ENCODE measurements at places on chromosomes 2 and 18.
A peak's percentile ranks its signal among the peaks of the same experiment; 100 is the strongest.

DNA sequence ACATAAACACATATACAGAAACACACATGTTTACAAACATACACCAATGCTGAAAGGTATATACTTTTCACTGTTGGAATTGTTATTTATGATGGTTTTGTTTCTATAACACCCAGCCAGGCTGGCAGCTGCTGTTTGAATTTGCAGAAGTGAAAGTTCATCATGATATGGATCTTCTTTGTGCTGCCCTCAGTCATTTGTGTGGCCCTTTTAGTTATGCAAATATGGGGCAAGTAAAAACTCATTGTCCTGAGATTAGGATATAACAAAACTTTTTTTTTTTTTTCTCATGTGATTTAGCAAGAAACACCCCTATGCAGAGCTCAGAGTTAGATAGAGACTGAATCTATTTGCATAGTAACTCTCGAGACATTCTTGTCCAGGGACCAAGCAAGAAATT, 714.1 kb downstream of the KCNJ3 start:
- no peak for DNase-seq

DNA sequence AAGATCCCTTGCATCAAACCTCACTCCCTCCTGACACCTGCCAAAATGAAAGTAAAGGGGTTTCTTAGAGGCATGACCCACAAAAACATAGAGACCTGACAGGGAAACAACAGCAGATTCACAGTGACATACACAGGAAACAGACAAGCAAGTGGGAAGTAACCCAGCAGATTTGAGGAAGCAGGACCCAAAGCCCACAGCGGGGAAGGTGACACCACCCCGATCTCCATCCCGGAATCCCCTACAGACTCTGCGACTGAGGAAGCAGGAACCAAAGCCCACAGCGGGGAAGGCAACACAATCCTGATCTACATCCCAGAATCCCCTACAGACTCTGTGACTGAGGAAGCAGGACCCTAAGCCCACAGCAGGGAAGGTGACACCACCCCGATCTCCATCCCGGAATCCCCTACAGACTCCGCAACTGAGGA, 21.6 kb downstream of the CIB4 start:
- no peak for DNase-seq

- DNase-seq: no peak
These were observed 40.6 kb downstream of the GPD2 start for GRCh38 chr2:156476850-156477206.

DNA sequence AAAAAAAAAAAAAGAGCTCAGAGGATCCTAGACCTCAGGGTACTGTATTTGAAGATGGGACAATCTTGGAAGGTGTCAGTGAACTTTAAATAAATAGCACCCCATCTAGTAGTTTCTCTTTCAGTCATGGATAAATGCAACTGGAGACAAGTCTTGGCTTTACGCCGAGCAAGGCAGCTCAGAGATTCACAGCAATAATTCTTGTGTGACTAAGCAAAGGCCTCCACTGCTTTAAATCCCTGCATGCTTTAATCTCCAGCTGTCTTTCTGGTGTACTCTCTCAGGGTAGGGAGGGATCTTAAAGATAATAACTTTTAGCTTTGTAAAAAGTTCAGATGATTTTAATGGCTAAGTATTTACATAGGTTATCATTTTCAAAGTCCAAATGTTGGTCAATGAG, 36.3 kb downstream of the NRXN1 start:
- no peak for DNase-seq

- no peak for DNase-seq
These were observed 233.2 kb downstream of the CNTNAP5 start for GRCh38 chr2:124258140-124258880.

DNA sequence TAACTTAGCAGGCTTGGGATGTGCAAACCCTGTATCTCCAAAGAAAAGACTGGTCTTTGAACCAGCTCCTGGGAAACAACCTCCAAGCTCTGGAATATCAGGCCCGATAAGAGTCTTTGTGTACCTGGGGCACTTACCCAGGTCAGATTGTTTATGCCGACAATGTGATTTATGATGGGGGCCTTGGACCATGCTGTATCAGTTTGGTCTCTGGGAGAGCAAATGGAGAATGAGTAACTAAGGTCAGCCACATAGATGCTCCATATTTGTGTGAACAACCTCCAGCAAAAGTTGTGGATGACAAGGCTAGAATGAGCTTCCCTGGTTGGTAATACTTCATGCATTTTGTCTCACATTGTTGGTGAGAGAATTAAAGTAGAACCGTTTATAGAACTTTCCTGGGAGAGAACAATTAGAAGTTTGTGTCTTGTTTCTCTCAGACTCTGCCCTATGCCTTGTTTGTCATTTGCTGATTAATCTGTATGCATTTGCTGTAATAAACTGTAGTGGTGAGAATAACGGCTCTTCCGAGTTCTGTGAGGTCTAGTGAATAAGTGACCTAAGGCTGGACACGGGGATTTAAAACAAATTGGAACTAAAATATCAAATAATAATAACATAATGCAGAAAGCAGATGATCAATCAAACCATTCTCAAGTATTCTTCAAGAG, 259.1 kb downstream of the XIRP2 start:
- DNase-seq: no peak

DNA sequence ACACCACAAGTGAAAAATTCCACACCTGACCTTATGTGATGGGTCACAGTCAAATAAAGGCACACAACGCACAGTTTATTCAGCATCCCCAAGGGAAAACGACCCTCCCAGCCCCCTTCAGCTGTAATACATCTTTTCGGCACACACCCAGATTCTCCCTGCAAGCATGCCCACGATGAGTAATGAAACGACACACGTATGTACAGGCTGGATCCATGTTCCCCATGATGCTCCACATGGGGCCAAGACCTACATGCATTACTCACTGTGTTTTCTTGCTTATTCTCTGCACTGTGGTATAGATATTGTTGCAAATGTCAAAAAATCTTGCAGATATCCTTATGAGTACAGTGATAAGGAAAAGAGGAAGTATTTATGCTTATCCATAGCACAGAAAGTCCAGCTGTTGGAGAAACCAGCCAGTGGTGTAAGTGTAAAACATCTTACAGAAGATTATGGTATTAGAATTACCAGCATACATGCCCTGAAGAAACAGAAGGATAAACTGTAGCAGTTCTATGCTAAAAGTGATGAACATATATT, 32.5 kb upstream of the SGPP2 start:
- no peak for DNase-seq

GRCh38 chr2:23592898-23593751, 208.1 kb downstream of the KLHL29 start:
- no peak for DNase-seq

DNA sequence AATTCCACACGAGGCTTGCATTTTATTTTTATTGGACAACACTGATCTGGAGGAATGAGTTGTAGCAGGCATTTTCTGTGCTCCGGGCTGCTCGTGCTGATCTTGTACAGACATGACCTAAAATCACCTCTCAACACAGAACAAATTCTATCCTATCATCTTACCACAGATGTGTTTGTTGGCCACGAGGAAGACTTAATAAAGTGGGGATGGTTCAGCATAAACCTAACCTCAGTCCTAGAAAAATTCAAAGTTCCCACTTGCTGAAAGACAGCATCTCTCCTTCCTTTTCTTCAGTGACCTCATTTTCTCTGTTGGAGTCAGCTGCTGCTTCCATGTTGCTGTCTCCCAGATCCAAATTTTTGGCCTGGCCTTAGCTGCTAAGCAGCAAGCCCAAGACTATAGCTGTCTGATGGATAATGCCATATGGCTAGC, 45.3 kb downstream of the RBKS start:
- DNase-seq: no peak

DNA sequence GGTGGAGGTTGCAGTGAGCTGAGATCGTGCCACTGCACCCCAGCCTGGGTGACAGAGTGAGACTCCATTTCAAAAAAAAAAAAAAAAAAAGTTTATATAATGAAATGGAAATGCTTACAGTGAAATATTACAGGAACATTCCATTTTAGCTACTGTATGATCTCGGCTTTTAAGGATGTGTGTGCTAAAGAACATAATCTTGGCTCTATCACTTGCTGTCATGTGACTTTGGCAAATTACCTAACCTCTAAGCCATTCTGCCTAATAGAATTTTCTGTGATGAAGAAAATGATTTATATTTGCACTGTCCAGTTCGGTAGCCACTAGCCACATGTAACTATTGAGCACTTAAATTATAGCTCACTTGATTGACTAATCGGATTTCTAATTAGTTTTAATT, 36.3 kb downstream of the SMAD4 start:
- DNase-seq: no peak

GRCh38 chr18:43129946-43130524, 14.6 kb upstream of the RIT2 start:
- peak; percentile 6 for DNase-seq

GRCh38 chr2:10514743-10515142, 66.6 kb upstream of the ODC1 start:
- no peak for DNase-seq

DNA sequence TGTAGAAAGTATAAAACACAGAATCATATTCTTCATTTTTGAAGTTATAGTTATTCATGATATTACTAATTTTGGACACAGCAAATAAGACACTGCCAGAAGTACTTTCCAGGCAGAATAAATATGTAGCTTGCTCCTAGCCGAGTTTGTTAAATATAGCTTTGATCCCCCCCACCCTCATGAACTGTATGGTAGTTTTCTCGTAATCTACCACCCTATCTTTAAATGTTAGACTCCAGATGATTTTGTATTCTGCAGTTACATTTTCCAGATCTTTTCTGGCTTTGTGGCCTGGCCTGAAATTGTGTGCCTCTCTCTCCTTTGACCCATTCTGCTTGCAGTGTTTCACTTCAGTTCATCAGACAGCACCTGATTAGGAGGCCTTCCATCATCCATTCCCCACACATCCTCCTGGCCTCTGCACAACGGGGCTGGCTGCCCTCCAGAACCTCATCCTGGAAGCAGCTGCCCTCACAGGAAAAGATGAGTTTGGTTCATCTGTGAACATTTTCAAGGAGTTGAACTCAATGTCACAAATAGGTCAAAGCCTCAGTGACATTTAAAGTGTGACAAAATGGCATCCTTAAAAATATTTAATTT, 4.7 kb upstream of the KCNJ3 start:
- DNase-seq: no peak

DNA sequence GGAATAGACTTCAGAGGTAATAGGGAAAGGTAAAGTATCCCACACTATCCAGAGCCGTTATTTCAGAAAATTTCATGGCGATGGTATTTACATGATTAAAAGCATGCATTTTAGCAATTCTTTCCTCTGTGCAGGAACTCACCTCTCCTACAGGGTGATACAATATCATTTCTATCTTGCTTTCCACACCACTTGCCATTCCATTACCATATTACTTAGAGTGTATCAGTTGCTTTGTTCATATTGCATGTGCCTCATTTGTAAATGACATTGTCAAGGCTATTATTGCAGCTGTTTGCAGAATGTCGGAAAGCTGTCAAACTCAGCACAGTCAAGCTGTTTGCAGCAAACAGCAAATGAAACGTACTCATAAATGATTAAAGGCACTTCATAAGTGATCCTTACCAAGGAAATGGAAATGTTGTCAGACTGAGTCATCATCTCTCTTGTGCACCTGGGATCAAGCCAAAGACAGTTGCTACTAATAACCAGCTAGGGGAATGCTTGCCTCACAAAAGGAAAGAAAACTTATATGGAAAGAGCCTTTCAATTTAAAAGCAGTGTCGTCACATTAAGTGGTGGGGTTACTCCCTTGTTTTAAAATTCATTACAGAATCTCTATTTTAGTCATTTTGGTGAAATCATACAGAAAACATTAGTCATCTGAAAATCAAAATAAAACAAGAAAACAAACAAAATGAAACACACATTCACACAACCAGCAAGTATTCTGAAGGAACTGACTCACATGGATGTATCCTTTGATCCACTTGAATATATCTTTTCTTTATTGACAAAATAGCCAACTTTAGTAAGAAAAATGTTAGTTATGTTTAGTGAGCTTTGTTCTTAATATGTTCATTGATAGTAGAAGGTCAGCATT, 1064.1 kb upstream of the CNTNAP5 start:
- DNase-seq: peak; percentile 88

GRCh38 chr2:236366397-236366796, 102.2 kb upstream of the ASB18 start:
- DNase-seq: no peak

DNA sequence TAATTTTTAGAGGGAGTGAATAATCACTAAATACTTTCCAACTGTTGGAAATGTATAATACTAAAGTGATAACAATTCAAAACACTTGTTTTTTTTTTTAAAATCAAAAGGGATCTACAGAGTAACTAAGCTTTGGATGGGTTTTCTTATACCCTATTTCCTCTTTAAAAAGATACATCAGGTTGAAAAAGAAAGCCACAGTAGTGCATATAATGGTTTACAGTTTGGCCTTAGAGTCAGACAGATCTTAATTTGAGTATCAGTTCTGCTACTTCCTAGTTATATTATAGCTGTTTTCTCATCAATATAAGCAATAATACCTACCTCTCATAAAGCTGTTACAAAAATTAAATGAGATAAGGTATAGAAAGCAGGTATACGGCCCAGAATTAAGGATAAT, 28.5 kb downstream of the PSME4 start:
- DNase-seq: no peak

DNA sequence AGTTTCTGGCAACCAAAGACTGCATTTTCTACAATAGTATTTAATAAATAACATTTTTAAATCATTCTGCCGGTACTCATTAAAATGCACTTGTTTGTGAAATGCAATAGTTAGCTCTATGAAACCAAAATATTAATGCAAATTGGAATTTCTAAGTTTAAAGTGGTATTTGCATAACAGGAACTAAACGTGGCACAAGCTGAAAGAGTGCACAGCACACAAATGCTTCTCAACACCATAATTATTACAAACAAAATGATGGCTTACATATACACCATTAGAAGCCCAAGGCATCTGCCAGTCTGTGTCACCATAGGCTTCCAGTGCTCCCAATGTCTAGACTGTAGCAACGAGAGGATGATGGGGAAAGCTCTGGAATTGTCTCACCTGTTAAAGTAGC, 280.5 kb downstream of the TCF4 start:
- DNase-seq: no peak

- no peak for DNase-seq
These were observed 68.5 kb downstream of the ABI2 start for GRCh38 chr2:203396667-203397066.

GRCh38 chr18:35095983-35096676, 54.9 kb downstream of the MAPRE2 start:
- no peak for DNase-seq

All from NCI-H2029 (cell line).